MG63 (cell line): ENCODE measurements at places on chromosomes 12 and 14. TPM values are rescaled to one million over a fixed set of nuclear protein-coding genes. Genes with fewer than 3 reads are reported as not detected.

Gene ESR2
- not detected in 2 replicates for total RNA-seq

Gene SERPINA5
- not detected in 2 replicates for total RNA-seq

Gene SSTR1
- 0.07 and 0.92 TPM in 2 replicates for total RNA-seq

Gene GPD1
- total RNA-seq = not detected in 2 replicates

- no peak for DNase-seq
These were observed 56.4 kb downstream of the ZFP36L1 start for GRCh38 chr14:68736471-68736871.

- no peak for DNase-seq
These were observed 768.5 kb downstream of the DIO2 start for GRCh38 chr14:79442786-79443185.

DNA sequence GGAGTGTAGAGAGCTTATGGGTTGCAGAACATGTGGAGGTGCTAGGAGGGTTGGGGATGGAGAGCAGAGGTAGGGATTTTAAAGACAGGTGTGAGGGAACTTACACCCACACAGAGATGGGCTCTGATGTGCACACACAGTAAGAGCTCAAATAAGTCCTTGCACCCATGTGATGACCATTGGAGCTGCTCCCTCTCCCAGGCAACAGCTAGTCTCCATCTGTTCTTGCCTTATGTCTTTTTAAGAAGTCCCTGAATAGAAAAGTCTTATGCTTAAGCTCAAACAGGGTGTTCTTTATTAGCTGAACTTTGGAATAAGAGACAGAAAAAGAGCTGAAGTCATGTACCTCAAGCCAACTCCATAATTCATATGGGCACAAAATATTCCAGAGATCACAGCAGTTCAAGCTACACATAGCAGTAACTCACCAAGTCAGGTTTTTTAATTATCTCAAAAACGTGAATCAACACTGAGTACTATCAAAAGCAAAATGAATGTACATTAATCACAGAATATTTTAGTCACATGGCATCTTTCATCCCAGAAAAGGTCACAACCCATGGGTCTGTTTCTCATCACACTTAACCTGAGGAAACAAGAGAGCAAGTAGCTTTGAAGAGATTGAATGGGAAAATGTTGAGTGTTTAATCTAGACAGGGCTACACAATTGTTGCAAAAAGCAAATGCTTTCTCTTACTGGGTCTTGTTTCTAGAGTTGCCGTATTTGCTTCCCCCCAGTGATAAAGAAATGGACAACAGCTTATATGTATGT lies 1513.6 kb upstream of the SEL1L start:
- DNase-seq = no peak

DNA sequence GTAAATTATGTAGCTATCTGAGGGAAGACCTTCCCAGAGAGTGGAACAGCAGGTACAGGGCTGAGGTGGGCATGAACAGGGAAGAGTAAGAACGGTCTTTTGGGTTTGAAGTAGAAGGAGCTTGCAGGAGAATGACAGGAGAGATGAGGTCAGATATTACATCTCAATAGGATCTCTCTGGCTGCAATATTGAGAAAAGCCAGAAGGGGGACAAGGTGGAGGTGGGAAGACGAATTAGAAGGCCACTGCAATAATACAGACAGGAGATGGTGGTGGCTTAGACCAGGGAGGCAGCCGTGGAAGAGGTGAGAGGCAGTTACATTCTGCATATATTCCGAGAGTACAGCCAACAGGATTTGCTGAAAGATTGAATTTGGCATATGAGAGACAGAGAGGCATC lies 310.2 kb downstream of the APAF1 start:
- no peak for DNase-seq

DNA sequence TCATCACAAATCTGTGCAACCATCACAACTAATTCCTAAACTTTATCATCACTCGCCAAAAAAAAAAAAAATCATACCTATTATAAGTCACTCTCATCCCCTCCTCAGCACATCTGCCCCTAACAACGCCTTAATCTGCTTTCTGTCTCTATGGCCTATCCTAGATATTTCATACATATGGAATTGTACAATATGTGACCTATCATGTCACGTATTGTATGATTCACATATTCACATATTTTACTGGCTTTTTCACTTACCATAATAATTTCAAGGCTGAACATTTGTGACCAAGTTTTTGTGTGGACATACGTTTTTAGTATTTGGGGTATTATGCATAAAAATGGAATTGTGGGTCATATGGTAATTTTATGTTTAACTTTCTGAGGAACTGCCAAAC lies 400.7 kb downstream of the DAD1 start:
- DNase-seq = no peak

GRCh38 chr12:93127107-93127560 lies 198.0 kb upstream of the EEA1 start:
- DNase-seq = no peak

DNA sequence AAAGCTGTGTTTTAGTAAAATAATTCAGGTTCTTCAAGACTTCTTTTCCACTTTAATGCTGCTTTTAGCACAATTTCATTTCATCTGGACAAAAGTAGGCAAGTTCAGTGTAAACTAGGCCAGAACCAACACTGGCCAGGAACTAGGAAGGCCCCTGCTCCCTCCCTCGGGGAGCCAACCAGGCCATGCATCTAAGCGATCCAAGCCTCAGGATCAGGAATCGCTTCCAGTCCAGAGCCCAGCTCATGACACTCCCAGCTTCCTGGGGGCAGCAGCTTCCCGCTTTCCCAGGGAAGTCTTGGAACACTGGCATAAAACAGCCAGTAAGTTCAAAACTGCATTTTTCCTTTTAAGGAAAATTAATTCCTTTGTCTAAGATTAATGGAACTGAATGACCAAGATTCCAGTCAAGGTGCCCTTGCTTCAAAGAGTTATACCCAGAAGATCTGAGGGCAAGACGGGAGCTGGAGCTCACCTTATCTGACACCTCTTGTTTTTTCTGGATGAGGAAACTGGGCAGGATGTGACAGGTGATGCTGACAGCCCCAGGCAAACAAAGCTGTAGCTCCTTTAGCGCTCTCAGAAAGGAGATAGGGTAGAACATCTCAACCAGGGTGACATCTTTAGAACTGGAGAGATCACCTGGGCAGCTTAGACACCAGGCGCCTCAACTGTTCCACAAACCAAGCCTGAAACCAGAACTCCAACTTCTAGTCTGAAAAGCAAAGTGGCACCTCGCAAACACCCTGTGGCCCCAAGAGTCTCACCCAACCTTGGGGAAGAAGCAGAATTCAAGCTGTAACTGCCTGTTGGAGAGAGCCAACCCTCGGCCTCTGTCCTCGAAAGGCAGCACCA lies 61.4 kb upstream of the PNMA1 start:
- no peak for DNase-seq

- DNase-seq = no peak
These were observed 92.0 kb downstream of the TTLL5 start for GRCh38 chr14:75752907-75753594.

GRCh38 chr14:22318951-22319350 lies 270.1 kb downstream of the DAD1 start:
- no peak for DNase-seq

DNA sequence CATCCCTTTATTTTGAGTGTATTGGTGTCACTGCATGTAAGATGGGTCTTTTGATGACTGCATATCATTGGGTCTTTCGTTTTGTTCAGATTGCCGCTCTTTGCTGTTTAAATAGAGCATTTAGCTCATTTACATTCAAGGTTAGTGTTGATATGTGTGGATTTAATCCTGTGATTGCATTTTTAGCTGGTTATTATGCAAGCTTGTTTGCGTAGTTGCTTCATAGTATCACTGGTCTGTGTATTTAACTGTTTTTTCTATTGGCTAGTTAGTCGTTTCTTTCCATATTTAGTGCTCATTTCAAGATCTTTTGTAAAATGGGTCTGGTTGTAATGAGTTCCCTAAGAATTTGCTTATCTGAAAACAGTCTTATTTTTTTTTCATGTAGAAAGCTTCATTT lies 1170.6 kb upstream of the SEL1L start:
- no peak for DNase-seq

- peak; percentile 59 for DNase-seq
These were observed 24.5 kb upstream of the ULK1 start for GRCh38 chr12:131869871-131870418.

GRCh38 chr12:42104784-42105183 lies 39.9 kb downstream of the GXYLT1 start:
- no peak for DNase-seq

- DNase-seq = no peak
These were observed 20.1 kb downstream of the DENND5B start for GRCh38 chr12:31570880-31571279.

DNA sequence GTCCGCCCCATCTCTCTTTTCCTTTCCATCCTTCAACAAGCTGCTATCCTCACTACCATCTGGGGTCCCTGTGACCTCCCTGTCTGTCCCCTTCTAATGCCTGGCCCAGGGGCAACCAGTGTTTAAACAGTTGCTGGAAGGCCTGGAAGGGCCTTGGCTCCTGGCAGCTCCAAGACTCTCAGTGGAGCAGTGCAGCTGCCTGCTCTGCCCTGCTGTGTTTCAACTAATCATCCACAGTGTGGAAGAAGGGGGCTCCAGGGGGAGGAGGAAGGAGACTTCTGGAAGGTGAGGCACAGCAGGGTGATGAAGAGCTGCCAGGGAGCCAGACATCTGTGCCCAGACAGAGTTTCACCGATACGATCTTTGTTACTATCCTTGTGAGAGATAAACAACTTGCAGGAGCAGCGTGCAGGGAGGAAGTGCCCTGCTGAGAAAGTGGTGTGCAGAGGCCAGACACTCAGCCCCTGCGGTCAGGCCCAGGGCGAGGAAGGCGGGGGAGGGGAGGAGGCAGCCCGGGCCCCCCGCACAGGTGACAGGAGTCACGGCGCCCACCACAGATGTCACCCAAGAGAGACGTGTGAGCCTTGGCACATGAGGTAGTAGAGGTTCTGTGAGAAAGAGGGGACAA lies 1061.8 kb downstream of the BCL11B start:
- no peak for DNase-seq

GRCh38 chr14:57302883-57303282 lies 34.1 kb downstream of the AP5M1 start:
- no peak for DNase-seq

DNA sequence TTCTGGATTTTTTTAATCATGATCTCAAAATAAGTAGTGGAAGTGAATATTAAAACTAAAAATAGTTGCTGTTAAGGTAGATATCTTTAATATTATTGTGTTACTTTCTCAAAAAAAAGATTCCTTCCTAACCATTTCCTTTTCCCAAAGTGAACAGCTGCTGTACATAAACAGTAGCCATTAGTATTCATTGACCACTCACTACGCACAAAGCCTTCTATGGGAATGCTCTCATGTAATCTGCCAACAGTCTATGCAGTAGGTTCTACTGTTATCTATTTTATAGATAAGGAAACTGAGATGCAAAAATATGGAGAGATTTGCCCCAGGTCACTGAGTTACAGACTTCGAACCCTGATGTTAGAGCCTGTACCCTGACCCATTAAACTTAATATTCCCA lies 32.1 kb downstream of the ZFP36L1 start:
- no peak for DNase-seq

- peak; percentile 34 for DNase-seq
These were observed 148.7 kb downstream of the SMOC1 start for GRCh38 chr14:70027785-70028428.

GRCh38 chr12:76915361-76916169 lies 36.7 kb upstream of the CSRP2 start:
- DNase-seq = no peak
